ENCODE measurements at places on chromosomes 11 and 22.

DNA sequence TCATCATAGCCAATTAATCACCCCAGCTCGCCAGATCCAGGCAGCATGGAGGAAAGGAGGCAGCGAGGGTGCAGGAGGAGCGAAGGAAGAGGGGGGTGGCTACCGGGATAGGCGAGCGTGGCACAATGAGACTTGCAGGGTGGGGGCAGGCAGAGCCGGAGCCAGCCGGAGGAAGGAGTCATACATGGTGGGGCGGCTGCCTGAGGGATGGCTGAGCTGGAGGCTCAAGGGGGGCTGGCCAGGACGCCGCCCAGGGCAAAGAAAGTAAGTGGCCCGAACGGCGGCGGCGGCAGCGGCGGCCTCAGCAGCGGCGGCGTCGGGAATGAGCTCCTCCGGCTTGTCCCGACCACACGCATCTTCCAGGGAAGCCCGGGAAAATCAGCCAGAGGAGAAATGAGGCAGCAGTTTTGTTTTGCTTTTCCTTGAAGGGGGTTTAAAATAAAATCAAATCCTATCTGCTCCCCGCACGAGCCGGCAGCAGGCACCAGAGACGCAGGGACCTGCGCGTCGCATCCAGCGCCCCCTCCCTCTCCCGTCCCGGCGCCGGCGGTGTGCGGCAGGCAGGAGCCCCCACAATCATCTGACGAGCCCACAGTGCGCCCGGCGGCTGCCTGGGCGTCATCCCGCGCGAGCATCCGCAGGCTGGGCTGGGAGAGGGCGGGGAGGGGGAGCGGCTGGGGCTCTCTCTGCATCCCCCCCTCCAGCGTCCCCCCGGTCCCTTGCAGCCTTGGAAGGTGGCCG lies 263.6 kb downstream of the CTTN start:
- no peak for DNase-seq

GRCh38 chr11:120186774-120187591 lies 23.8 kb upstream of the OAF start:
- DNase-seq: no peak

- no peak for DNase-seq
Observed at GRCh38 chr22:36999463-36999862, 19.8 kb downstream of the TST start.

GRCh38 chr22:34587357-34588356 lies 478.3 kb upstream of the ISX start:
- DNase-seq: no peak

GRCh38 chr22:36153501-36154422 lies 6.8 kb downstream of the APOL3 start:
- DNase-seq: no peak

- DNase-seq: no peak
Observed at GRCh38 chr22:27064386-27064785, 407.0 kb downstream of the MIAT start.

DNA sequence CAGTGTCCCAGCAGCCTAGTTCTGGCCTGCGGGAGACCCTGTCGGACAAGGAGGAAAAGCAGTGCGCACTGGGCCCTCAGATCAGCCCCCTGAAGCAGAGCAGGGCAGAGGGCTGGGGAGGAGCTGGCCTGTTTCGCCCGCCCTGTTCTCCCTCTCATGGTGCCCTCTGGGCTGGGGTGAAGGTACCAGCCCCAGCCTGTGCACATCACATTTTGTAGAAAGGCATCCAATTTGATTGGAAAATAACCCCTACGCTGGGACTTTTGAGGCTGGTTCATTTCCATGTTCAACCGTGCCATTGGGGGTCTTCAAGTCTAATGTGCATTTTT lies 832 bp upstream of the NAP1L4 start:
- DNase-seq: no peak

DNA sequence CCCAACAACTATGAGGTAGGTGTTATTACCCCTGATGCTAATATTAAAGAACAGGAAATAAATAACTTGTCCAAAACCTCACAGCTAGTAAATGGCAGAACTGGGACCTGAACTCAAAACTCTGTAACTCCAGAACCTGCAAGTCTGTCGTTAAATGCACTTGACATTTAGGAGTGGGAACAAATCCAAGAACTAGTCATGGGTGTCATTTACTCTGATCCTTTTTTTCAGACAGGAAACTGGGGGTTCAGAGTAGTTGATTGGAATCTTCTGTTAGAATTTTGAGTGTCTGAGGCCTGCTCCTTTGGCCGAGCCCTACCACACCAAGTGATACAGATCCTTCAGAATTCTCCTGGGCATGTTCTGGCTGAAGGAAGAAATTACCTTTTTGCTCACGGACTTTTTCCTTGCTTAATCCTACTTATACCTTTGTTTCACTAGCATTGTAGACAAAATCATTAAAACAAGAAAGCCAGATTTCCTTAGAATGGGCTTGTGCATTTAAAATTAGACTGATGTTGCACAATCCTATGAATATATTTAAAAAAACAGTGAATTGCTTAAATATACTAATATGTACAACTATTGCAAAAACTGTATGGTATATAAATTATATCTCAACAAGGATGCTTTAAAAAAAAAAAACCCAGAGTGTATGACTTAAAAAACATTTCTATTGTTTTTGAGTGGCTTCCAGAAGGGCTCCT lies 1.4 kb upstream of the YAP1 start:
- no peak for DNase-seq

GRCh38 chr11:12172493-12173013 lies 62.2 kb downstream of the MICAL2 start:
- DNase-seq: no peak

DNA sequence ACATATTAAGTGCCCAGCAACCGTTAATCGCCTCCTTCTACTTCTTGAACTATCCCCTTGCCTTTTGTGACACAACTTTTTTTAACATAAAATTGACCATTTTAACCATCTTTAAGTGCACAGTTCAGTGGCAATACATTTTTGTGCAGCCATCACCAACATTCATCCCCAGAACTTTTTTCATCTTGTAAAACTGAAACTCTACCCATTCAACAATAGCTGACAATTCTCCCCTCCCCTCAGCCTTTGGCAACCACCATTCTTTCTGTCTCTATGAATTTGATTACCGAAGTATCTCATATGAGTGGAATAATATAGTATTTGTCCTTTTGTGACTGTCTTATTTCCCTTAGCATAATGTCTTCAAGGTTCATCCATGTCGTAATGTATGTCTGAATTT lies 66.0 kb downstream of the MICAL2 start:
- DNase-seq: no peak

GRCh38 chr22:49203859-49204598 lies 623.6 kb downstream of the BRD1 start:
- no peak for DNase-seq

- no peak for DNase-seq
Observed at GRCh38 chr22:44219101-44219870, 38.6 kb downstream of the PARVG start.

GRCh38 chr11:12785901-12786300 lies 111.7 kb downstream of the TEAD1 start:
- no peak for DNase-seq

- no peak for DNase-seq
Observed at GRCh38 chr11:2769409-2770095, 69.8 kb upstream of the KCNQ1OT1 start.

DNA sequence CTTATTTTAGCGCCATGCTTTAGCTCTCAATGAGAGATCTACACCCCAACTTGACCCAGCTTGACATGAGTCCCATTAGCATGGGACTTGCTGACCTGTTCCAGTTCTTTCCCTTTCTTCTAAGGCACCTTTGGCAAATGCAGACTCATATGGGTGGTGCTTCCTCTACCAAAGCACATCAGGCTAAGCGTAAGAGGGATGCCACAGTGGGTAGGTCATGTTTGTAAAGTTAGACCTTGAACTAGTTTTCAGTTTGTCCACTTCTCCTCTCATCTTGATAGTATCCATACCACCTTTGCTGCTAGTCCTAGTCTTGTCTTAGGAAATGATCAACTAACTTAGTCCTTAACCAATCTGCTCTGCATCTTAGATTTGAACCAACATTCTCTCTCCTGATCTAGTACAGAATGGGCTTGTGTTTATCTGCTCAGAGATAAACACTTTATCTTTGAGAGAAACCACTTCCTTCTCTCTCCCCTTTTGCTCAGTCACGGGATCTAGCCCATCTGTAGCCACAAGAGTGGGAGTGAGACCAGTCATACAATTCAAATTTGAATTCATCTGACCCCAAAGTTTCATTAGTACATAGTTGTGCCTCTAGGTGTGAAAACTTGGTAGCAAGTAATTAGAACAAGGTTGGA lies 72.1 kb upstream of the CD44 start:
- DNase-seq: no peak

GRCh38 chr11:16935518-16936302 lies 78.5 kb downstream of the PLEKHA7 start:
- no peak for DNase-seq

DNA sequence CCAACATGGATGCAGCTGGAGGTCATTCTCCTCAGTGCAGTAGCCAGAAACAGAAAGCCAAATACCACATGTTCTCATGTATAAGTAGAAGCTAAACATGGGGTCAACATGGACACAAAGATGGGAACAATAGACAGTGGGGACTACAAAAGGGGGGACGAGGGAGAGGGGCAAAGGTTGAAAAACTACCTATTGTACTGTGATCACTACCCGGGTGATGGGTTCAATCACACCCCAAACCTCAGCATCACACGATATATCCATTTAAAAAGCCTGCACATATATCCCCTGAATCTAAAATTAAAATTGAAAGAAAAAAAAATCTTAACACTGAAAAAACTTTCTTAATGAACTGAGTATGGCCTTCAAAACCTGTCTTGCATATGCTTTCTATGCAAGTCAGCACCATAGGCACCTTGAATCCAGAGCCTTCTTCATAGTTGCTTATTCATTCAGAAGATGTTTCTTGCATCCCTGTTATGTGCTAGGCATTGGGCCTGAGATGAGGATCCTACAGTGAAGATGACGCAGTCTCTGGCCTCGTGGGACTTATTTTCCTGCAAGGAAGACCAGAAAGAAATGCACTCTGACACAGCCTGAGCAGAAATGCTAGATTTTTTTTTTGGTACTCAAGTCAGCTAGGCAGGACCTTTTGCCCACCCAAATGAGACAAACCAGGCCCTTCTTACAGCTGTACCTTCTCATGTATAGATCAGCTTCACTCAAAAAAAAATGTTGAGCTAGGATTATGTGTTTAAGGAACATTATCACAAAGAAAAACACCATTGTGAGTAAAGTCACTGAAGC lies 21.0 kb downstream of the NNMT start:
- DNase-seq: no peak

DNA sequence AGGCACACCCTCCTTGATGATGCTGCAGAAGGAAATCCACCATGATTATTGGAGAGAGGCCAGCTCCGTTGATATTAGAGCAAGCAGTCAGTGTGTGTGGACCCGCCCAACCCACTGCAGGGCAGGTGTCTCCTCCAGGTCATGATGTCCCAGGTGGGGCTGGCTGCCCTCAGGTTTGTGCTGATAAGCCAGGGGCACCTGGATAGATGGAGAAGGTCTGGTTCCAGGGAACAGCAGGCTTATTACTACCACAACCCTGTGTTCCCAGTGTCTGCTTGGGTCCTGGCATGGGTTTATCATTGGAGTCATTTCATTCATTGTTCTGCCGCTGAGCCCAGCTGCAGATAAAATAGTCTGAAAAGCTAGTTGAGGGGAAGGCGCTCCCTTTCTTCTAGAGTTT lies 181.1 kb upstream of the NECTIN1 start:
- no peak for DNase-seq

DNA sequence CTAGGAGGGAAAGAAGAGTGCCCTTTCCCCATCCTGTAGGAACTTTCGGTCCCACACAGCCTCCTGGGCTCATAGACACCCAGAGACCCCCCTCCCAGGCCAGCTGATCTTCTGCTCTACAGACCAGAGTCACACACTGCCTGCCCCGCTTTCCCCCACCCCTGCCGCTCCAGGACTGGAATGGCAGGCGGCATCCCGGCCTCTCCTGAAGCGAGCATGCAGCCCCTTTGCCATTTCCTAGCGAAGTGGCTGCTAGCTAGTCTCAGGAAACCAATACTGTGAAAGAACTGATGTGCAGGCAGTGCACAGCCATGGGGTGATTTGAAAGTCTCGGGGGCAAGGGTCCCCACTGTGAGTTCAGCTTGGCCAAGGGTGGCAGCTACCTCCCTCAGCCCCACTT lies 8.3 kb downstream of the PICK1 start:
- no peak for DNase-seq

DNA sequence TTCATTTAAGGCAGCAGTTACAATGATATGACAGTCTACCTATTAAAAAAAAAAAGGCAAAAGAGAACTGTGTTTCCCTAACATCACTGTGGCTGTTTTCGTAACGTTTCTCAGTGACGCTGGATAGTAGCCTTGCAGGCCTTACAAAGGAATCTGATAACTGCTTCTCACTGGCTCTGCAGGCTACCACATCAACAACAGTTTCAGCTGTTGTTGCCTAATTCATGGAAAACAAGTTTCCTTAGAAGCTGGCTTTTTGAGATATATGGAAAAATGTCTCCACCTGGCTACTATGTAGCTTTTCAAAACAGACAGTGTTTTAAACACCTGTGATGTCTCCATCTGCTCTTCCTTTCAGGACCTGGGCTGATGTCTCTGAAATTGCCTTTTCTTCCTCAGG lies 3.8 kb downstream of the OR51V1 start:
- DNase-seq: no peak

GRCh38 chr11:61010466-61011228 lies 39.2 kb downstream of the CD6 start:
- no peak for DNase-seq

- DNase-seq: no peak
Observed at GRCh38 chr11:104306862-104307474, 143.0 kb upstream of the PDGFD start.

DNA sequence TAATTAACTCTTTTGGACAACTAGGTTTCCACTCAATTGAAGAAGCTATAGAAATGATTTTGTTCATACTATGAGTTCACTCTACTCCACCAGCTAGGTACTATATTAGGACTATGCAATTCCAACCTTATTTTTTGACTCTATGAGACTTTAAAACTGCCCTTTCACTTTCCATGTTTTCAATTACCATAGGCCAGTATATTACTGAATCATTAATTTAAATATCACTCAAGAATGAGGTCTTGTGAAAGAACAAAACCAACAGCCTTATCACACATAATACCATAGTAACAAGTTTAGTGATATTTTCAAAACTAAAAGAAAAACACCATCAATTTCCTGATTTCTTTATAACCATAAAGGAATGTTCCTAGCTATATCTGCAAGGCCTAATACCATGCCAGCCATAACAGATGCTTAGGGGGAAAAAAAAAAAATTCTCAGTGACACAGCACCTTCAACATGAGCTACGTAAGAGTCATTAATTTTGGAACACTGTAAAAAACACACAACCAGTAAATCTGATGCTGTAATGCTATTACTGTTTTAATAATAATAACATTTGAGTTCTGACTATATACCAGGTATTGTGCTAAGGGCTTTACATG lies 6.1 kb downstream of the DCUN1D5 start:
- DNase-seq: no peak

GRCh38 chr22:35947794-35948425 lies 80.7 kb downstream of the RBFOX2 start:
- DNase-seq: no peak

All from GM19239 (cell line).